ENCODE measurements at places on chromosomes 12 and 14.

DNA sequence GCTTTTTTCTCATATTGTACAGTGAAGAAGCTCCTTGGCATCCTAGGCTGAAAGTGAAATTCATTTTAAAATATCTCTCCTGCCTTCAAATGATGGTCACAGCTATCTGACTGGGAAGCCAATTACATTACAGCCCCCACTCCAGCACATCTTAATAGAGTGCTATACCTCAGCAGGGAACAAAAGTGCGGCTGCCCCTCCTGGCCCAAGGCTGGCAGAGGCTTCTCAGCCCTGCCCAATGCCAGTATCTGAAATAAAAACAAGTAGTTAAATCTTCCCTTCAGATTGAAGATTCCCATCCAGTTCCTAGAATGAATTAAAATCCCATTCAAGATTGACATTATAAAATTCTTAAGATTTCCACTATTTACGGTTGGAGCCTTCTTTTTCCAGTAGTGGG, 54.9 kb upstream of the GNG2 start:
- DNase-seq: no peak

GRCh38 chr14:22024137-22024536, 350.5 kb upstream of the OR4E1 start:
- DNase-seq: no peak

DNA sequence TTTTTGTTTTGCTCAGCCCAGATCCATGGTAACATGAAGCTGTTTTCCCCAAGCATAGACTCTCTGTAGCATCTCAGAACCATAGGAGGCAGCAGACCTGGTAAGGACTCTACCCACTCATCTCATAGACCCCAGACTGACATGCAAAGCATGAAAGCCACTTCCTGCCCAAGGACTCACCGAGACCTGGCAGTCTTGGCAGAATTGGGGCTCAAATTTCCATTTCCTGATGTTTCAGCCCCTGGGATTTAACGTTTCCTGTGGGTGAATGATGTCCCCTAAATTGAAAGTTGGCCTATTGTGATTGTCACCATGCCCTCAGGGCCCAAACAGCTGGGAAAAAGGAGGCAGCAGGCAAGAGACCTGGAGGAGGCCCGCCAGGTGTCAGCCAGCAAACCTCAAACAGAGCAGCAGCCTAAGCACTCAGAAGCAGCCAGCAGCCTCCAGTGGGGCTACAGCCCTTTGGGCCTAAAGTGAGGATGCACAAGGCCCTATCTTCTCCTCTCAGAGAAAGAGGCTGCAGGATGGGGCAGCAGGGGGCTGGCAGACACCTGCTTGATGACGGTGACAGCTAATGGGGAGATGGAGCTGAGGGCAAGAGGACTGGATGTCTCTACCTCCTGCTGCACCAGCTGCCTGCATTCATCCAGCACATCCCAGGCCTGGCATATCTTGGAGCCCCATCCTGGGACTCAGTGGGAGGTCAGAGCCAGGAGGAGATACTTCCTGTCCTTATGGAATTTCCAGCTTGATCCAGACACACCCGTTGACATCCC, 8.5 kb downstream of the KRT85 start:
- DNase-seq: peak; percentile 6

DNA sequence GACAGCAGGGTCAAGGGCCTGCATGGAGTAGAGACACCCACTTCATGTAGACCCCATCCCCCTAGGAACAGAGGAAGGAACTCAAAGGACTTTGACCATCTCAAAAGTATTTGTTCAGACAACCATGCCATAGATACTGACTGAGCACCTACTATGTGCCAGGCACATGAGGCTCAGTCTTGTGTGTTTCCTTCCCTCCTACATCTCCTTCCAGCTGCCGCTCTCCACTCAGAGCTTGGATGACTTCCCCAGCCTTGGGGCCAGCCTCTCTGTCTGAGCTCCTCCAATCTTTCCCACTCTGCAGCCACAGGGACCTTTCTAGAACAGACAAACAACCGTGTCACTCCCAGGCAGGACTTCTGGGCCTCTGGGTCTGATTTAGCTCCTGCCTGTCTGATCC, 2.5 kb downstream of the TRPV4 start:
- no peak for DNase-seq

- peak; percentile 100 for DNase-seq
These were observed 27.1 kb upstream of the CDK17 start for GRCh38 chr12:96427269-96427729.

DNA sequence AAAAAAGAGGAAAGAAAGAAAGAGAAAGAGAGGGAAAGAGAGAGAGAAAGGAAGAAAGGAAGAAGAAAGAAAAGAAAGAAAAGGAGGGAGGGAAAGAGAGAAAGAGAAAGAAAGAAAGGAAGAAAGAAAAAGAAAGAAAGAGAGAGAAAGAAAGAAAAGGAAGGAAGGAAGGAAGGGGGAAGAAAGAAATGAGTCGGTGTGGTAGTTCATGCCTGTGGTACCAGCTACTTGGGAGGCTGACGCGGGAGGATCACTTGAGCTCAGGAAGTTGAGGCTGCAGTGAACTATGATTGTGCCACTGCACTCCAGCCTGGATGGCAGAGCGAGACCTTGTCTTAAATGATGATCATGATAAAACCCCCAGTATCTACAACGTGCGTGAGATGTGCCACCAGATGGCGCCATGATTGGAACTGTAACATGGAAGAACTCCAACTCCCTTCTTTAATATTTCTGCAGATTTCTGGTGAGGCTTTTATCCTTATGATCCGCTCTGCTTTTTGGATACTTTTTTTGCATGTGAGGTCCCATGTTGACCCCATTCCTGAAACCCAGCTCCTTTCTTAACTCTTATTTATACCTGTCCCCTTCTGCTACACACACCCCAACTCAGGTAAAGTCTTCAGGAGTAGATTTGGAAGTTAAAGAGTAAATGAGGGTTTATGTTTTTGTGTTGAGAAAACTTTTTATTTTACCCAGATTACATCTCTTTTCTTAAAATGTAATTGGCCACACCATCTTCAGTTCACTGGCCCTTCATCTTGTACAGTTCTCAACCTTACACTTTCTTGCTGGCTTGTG, 25.6 kb downstream of the RNASE10 start:
- DNase-seq: peak; percentile 64

GRCh38 chr12:118358612-118359540, 13.8 kb downstream of the TAOK3 start:
- no peak for DNase-seq

Measured in fibroblast of upper back skin (primary cell).